Testis (tissue), 5 donors: ENCODE measurements at places on chromosomes 5 and 9.

DNA sequence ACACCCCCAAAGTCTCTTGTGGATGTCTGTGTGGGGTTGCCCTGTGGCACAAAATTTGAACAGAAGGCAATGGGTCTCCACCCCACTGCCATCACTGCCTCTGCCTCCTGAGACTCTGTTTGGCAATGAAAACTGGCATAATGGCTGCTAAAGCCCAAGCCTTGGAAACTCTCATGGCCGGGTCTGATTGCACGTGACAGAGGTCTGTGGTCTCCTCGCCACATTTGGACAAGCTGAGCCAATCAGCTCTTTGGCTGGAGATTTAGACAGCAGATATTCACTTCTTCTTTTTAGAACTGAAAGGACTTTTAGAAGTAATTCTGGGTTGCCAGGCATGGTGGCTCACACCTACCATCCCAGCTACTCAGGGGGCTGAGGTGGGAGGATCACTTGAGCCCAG lies 5.5 kb downstream of the GGTA1 start:
- H3K36me3 ChIP-seq = no peaks in the 10 kb centered on the region
- H3K4me3 ChIP-seq = no peak overlapping the region
- no peaks in the 10 kb centered on the region for H3K27me3 ChIP-seq
- H3K27ac ChIP-seq = no peak overlapping the region
- H3K4me1 ChIP-seq = peaks cover 12% of the 10 kb centered on the region

- DNase-seq = no peak
- no peaks in the 10 kb centered on the region for H3K27me3 ChIP-seq
- no peak overlapping the region for H3K4me3 ChIP-seq
- no peak overlapping the region for H3K27ac ChIP-seq
- H3K4me1 ChIP-seq = peaks cover 12% of the 10 kb centered on the region
Measured at GRCh38 chr9:108168236-108168850, 678.8 kb upstream of the KLF4 start.

GRCh38 chr5:106127341-106127781 lies 1543.4 kb downstream of the EFNA5 start:
- no peaks in the 10 kb centered on the region for H3K36me3 ChIP-seq
- H3K27me3 ChIP-seq = no peaks in the 10 kb centered on the region
- H3K4me1 ChIP-seq = no peaks in the 10 kb centered on the region
- H3K4me3 ChIP-seq = no peak overlapping the region

- no peak for DNase-seq
- peak overlapping the region; percentile 98 for H3K27ac ChIP-seq
- H3K4me1 ChIP-seq = peaks cover 22% of the 10 kb centered on the region
- H3K27me3 ChIP-seq = no peaks in the 10 kb centered on the region
- H3K36me3 ChIP-seq = no peaks in the 10 kb centered on the region
Measured at GRCh38 chr9:133274236-133275104, 531 bp downstream of the ABO start.

GRCh38 chr9:12846035-12846434 lies 71.2 kb downstream of the LURAP1L start:
- H3K4me1 ChIP-seq = no peaks in the 10 kb centered on the region
- DNase-seq = no peak
- H3K36me3 ChIP-seq = no peaks in the 10 kb centered on the region
- H3K4me3 ChIP-seq = no peak overlapping the region

DNA sequence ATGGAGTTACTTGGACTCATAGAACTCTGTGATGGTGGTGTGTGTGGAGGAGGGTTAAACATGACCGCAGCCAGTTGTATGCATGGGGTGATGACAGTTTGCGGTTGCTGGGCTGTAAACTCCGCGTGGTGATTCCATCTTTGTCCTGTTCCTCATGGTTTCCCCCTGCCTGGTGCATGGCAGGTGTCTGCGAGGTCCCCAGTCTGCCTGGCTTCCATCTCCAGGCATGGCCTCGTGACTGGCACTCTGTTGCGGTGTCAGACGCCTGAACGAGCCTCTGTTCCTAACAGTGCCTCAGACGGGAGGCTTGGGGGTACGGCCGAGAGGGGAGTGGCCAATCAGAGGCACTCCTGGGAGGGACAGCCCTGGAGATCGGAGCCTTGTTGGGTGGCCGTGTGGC lies 33.9 kb upstream of the SH3PXD2B start:
- H3K4me3 ChIP-seq = no peak overlapping the region
- peaks cover 8% of the 10 kb centered on the region for H3K4me1 ChIP-seq
- DNase-seq = no peak
- H3K36me3 ChIP-seq = no peaks in the 10 kb centered on the region
- H3K27me3 ChIP-seq = no peaks in the 10 kb centered on the region

GRCh38 chr5:93184041-93184440 lies 397.0 kb downstream of the NR2F1-AS1 start:
- peak; percentile 24 for DNase-seq
- H3K4me3 ChIP-seq = no peak overlapping the region
- H3K27me3 ChIP-seq = no peaks in the 10 kb centered on the region
- H3K4me1 ChIP-seq = no peaks in the 10 kb centered on the region

GRCh38 chr9:79263628-79264027 lies 308.1 kb upstream of the TLE4 start:
- no peak overlapping the region for H3K4me3 ChIP-seq
- no peaks in the 10 kb centered on the region for H3K36me3 ChIP-seq
- no peak overlapping the region for H3K27ac ChIP-seq
- no peak for DNase-seq
- H3K4me1 ChIP-seq = no peaks in the 10 kb centered on the region
- no peaks in the 10 kb centered on the region for H3K27me3 ChIP-seq

DNA sequence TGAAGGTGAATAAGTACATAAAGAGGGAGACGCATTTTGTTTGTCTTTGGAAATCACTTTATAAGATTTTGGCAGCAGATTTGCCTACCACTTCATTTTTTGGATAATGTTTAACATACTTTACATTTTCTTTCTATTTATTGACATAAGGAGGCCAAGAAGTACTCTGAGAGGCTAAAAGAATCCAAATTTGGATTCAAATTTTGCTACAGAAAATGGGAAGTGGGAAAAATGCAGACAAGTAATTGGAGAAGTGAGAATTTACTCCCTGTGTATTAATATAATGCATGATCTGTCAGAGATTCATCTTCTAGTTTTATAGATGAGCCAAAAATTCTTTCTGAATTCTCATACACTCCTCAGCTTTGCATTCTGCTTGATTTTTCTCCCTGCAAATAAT lies 411.2 kb upstream of the CTNND2 start:
- H3K4me3 ChIP-seq = no peak overlapping the region
- H3K27me3 ChIP-seq = no peaks in the 10 kb centered on the region
- H3K4me1 ChIP-seq = no peaks in the 10 kb centered on the region
- no peak for DNase-seq
- no peak overlapping the region for H3K27ac ChIP-seq

GRCh38 chr5:5061836-5062235 lies 78.3 kb upstream of the ADAMTS16 start:
- no peaks in the 10 kb centered on the region for H3K27me3 ChIP-seq
- no peaks in the 10 kb centered on the region for H3K36me3 ChIP-seq
- H3K4me1 ChIP-seq = no peaks in the 10 kb centered on the region
- DNase-seq = no peak
- H3K4me3 ChIP-seq = no peak overlapping the region

DNA sequence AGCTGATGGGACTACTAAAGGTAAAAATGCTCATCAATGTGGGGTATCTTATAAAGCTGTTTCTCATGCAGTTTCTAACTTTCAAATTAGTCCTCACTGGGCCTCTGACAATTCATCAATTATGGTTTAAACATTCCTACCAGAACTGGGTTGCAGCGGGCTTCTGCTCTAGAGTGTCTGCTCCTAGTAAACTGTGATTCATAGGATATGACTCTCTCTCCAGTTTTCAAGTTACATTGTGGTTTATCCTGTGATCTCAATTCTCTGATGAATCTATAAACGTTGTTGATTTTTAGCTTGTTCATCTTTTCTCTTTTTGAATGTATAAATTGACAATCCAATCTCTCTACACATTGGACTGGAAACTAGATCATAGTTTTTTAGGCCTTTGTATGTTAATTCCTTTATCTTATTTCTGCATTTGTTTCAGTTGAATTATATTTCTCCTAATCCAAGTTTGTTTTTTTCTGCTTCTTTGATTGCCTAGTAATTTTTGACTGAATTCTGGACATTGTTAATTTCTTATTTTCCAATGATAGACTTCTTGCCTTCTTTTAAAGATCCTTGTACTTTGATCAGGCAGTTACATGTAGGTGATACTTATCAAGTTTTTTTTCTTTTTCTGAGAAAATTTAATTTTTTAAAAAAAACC lies 822.6 kb downstream of the TLE1 start:
- H3K27ac ChIP-seq = no peak overlapping the region
- no peaks in the 10 kb centered on the region for H3K4me1 ChIP-seq
- no peak for DNase-seq
- H3K4me3 ChIP-seq = no peak overlapping the region
- H3K36me3 ChIP-seq = no peaks in the 10 kb centered on the region

- no peaks in the 10 kb centered on the region for H3K27me3 ChIP-seq
- no peak overlapping the region for H3K27ac ChIP-seq
- H3K4me1 ChIP-seq = peaks cover 29% of the 10 kb centered on the region
- H3K4me3 ChIP-seq = no peak overlapping the region
- DNase-seq = no peak
Measured at GRCh38 chr9:96141666-96142065, 160.3 kb downstream of the HSD17B3 start.

GRCh38 chr9:6412487-6413364 lies at the start of gene UHRF2:
Gene UHRF2 (plus strand): TSS chr9:6413199. CDS start chr9:6413491, 292 bp downstream.
- H3K4me3 ChIP-seq = peak within 1 kb of the TSS; percentile 70
- peak; percentile 100 for DNase-seq
- no peaks in the 10 kb centered on the region for H3K36me3 ChIP-seq
- peak within 1 kb of the TSS; percentile 92 for H3K27ac ChIP-seq

DNA sequence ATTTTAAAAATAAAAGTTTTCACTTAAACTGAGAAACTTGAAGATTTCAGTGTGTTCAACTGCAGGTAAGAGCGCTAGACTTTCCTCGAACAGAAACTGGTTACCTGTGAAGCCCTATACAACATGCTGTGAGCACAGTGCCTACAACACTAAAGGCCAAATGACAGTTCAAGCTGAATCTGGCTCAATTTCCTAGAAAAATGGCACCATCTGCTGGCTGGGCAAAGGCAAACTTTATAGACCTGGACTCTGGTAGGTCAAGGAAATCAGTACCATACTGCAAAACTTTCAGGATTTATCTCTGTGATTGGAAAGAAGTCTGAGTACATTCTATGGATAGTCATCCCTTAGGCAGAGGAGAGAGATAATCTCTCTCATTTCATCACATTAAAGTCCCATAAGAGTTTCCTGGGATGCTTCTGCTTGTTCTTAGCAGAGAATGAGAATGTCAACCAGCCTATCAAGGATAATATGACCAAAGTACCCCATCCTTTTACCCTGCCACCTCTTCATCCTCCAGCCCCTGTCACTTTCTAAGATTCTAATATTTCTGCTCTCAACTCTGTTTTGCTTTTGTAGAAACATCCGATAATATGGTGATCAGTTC lies 31.8 kb upstream of the FOXB2 start:
- peak; percentile 41 for DNase-seq

DNA sequence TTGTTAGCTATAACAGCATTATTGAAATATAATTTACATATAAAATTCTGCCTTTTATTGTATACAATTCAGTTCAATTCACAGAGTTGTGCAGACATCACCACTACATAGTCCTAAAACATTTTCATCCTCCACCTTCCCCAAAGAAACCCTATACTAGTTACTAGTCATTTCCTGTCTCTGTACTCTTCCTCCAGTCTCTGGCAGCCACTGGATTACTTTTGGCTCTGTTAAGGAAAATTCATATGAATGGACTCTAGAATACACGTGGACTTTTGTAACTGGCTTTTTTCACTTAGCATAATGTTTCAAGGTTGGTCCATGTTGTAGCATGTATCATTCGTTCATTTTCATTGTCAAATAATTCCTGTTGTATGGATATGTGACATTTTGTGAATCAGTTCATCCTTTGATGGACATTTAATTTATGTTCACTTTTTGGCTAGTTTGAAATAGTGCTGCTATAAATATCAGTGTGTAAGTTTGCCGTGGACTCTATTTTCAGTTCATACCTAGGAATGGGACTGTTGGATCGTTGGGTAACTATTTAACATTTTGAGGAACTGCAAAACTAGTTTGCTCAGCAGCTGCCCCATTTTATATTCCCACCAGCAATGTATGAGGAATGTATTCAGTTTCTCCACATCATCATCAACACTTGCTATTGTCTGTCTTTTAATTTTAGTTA lies 9.7 kb downstream of the ICE1 start:
- H3K36me3 ChIP-seq = no peaks in the 10 kb centered on the region
- H3K4me1 ChIP-seq = peaks cover 12% of the 10 kb centered on the region
- no peaks in the 10 kb centered on the region for H3K27me3 ChIP-seq
- DNase-seq = no peak
